ENCODE measurements at places on chromosomes 12 and 14. TPM values are rescaled to one million over a fixed set of nuclear protein-coding genes. Genes with fewer than 3 reads are reported as not detected.

GRCh38 chr12:122872815-122873361 is 23.0 kb downstream of the VPS37B start:
- no peak for DNase-seq

DNA sequence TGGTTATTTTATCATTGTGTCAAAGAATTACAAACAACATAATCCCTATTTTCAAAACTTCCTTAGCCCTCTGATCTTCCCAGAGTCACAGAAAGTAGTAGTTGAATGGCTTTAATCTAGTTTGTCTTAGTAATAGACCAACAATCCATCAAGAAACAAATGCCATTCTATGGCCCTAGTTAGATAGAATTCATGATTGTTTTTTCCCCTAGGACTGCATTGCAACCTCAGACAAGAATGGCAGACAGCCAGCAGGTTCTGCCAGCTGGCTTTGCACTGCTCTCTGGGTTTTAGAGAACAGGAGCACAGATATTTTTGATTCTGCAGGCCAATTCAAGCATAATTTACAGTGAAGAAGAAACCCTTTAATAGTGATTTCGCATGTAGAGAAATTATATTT is 33.8 kb downstream of the SYT1 start:
- DNase-seq = peak; percentile 22

- DNase-seq = no peak
Measured at GRCh38 chr12:75579552-75579951, 68.1 kb upstream of the KRR1 start.

Gene LEMD3
- 16.0 TPM for total RNA-seq

Gene KLRC4
- total RNA-seq = 0.77 TPM

- peak; percentile 80 for DNase-seq
Measured at GRCh38 chr12:124509676-124510300, 57.6 kb downstream of the NCOR2 start.

GRCh38 chr14:26887847-26888246 is 290.0 kb upstream of the NOVA1 start:
- DNase-seq = peak; percentile 27

DNA sequence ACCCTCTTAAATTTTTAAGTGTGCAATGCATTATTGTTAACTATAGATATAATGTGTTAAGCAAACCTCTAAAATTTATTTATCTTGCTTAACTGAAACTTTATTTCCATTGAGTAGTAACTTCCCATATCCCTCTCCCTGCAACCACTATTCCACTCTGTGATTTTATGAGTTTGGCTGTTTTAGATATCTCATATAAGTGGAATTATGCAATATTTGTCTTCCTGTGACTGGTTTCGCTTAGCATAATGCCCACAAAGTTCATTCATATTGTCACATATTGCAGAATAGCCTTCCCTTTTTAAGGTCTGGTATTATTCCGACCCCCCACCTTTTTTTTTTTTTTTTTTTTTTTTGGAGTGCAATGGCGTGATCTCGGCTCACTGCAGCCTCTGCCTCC is 247.6 kb downstream of the EMP1 start:
- no peak for DNase-seq

Gene IFT43
- total RNA-seq = 43.1 TPM

DNA sequence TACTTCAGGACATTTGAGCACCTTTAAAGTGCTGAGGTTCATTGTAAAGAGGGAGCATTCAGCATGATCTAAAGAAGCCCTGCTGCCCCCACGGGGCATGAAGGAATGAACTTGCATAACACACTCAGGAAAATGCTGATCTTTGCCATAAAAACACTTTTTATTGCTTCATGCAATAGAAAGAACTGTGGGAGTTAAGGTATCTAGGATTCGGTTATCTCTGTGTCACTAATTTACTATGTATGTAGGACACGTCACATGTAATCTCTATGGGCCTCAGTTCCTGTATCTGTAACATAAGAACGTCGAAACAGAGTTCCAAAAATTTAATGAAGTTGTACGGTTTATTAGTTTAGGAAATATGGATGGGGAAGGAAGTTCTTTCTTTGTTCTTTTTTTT is 33.0 kb downstream of the BTBD7 start:
- no peak for DNase-seq

Gene RBP5
- total RNA-seq = 2.1 TPM

GRCh38 chr14:44712024-44712815 is 205.1 kb upstream of the FSCB start:
- no peak for DNase-seq

Gene CLEC1A
- total RNA-seq = 4.6 TPM

Gene KCNA1
- total RNA-seq = not detected

Gene LRTM2
- not detected for total RNA-seq

Gene PPM1H
- 4.3 TPM for total RNA-seq

DNA sequence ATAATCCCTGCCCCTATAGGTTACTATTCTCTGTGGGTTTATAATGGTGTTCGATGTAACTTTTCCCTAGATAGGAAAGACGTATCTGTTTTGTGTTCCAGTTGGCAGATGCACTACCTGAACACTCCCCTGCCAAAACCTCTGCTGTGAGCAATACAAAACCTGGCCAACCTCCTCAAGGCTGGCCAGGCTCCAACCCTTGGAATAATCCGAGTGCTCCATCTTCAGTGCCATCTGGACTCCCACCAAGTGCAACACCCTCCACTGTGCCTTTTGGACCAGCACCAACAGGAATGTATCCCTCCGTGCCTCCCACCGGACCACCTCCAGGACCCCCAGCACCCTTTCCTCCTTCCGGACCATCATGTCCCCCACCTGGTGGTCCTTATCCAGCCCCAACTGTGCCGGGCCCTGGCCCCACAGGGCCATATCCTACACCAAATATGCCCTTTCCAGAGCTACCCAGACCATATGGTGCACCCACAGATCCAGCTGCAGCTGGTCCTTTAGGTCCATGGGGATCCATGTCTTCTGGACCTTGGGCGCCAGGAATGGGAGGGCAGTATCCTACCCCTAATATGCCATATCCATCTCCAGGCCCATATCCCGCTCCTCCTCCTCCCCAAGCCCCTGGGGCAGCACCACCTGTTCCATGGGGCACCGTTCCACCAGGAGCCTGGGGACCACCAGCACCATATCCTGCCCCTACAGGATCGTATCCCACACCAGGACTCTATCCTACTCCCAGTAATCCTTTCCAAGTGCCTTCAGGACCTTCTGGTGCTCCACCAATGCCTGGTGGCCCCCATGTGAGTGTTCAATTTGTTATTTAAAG is 11.3 kb downstream of the MAPK1IP1L start:
- DNase-seq = peak; percentile 68

GRCh38 chr12:25692115-25693035 is 139.3 kb upstream of the LMNTD1 start:
- no peak for DNase-seq

Gene CHGA
- total RNA-seq = not detected
